NCI-H524 treated with DMSO at 0.1 percent for 48 hours (cell line): ENCODE measurements at places on chromosomes 11 and 22.

GRCh38 chr22:17346578-17346977, 22.7 kb upstream of the CECR2 start:
- no peak for DNase-seq

- DNase-seq = no peak
These were observed 13.9 kb downstream of the MUC15 start for GRCh38 chr11:26558190-26558589.

DNA sequence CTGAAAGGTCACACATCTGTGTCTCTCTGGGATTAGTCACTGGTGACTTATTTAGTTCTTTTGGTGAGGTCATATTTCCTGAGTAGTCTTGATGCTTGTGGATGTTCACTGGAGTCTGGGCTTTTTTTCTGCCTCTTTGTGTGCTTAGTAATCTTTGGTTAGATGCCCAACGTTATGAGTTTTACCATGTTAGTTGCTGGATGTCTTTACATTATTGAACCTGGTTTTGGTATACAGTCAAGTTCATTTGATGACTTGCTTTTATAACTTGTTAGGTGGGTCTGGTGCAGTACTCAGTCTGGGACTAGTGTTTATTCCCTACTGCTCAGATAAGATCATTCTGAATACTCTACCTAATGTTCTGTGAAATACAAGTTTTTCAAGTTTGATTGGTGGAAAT, 26.2 kb upstream of the SLC37A2 start:
- DNase-seq = no peak

DNA sequence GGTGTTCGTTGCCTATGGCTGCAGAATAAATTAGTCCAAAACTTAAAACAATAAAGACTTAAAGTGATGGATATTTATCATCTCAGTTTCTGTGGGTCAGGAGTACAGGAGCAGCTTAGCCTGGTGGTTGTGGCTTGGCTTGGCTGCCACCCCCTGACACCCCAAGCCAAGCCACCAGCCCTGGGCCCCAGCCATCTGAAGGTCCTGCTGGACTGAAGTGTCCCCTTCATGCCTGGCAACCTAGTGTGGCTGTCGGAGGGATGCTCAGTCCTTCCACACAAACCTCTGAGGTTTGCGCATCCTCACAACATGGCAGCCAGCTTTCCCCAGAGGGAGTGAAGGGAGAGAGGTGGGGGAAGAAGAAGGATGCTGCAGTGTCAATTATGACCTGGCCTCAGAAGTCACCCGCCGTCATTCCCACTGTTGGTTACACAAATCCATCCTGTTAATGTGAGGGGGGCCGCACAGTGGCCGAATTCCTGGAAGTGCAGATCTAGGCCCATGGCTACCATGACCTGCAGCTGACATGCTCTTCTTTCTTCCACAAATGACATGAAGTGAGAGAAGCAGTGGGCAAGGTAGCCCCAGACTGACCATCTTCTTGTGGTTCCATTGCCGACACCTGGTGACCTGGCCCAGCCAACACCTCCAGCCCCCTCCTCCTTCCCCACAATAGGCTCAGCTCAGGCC, 31.1 kb downstream of the IGF2 start:
- DNase-seq = no peak

DNA sequence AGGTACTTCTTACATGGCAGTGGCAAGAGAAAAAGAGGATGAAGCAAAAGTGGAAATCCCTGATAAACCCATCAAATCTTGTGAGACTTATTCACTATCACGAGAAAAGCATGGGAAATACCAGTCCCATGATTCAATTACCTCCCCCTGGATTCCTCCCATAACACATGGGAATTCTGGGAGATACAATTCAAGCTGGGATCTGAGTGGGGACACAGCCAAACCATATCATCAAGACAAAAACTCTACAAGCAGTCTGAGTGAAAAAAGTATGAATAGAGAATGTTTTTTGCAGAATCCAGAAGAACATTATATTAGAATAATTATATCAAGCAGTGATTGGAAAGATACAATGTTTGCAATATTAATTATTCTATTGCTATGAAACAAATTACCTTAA, 893.7 kb downstream of the FAM181B start:
- DNase-seq = no peak

DNA sequence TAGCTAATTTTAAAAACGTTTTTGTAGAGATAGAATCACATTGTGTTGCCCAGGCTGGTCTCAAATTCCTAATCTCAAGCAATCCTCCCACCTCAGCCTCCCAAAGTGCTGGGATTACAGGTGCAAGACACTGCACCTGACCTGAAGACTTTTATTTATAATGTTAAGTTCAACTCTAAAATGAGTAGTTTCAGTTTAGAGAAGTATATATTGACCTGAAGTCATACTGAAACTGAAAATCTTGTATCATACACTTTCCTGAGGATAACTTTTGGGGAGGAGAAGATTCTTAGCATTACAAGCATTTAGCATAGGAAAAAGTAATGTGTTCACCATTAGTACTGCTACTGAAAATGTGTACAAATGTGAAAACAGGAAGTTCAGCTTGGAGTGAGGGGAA, 249.3 kb downstream of the CASP12 start:
- DNase-seq = no peak
